ENCODE measurements at places on chromosomes 4 and X. TPM values are rescaled to one million over a fixed set of nuclear protein-coding genes. Genes with fewer than 3 reads are reported as not detected.

TMEM35A gene
- 0.04 TPM for polyA plus RNA-seq

GLOD5 gene
- polyA plus RNA-seq: not detected

GABRQ gene
- polyA plus RNA-seq: not detected

LANCL3 gene
- 0.24 TPM for polyA plus RNA-seq

USP27X gene
- polyA plus RNA-seq: 2.3 TPM

SMIM10L2A gene
- 1.2 TPM for polyA plus RNA-seq

PNMA6F gene
- not detected for polyA plus RNA-seq

CABS1 gene
- polyA plus RNA-seq: not detected

DNA sequence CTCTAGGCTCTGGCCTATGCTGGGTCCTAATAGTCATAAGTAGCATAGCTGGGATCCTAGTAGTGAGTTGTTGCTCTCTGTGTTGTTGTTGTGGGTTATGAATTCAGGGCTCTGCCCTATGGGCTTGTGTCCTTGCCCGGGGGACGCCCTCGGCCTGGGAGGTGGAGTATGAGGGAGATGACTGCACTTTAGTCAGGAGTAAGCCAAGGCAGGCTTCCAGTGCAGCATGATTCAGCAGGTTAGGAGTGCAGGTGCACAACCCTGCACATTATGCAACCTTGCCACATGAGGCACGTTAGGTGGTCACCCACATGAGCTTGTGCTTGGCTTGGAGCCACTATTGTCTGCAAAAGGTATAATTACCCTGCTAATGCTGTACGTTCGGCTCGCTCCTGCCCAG is 58.4 kb upstream of the CCDC149 start:
- DNase-seq: no peak

DNA sequence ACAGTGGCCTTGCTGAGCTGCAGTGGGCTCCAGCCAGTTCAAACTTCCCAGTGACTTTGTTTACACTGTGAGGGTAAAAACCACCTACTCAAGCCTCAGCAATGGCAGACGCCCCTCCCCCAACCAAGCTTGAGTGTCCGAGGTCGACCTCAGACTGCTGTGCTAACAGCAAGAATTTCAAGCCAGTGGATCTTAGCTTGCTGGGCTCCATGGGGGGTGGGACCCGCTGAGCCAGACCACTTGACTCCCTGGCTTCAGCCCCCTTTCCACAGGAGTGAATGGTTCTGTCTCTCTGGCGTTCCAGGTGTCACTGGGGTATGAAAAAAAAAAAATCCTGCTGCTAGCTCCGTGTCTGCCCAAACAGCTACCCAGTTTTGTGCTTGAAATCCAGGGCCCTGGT is 168.9 kb upstream of the INTU start:
- DNase-seq: no peak

GRCh38 chrX:41677183-41678060 is 11.4 kb upstream of the GPR34 start:
- no peak for DNase-seq

GRCh38 chr4:8140915-8141314 is 17.7 kb downstream of the ABLIM2 start:
- DNase-seq: no peak

DNA sequence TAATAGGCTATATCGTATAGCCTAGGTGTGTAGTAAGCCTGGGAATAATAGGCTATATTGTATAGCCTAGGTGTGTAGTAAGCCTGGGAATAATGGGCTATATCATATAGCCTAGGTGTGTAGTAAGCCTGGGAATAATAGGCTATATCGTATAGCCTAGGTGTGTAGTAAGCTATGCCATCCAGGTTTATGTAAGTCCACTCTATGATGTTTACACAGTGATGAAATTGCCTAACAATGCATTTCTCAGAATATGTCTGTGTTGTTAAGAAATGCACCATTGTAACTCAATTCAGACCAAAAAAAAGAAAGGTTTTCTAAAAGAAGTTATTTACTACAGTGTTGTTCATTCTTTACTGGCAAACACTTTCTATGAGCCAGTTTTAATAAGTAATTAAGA is 1387.2 kb downstream of the STIM2 start:
- DNase-seq: no peak

GRCh38 chr4:30720021-30720660 is at the start of gene PCDH7:
PCDH7 (plus strand) TSS chr4:30720369; CDS start chr4:30721423, 1,054 bp downstream.
- DNase-seq: peak; percentile 60

DNA sequence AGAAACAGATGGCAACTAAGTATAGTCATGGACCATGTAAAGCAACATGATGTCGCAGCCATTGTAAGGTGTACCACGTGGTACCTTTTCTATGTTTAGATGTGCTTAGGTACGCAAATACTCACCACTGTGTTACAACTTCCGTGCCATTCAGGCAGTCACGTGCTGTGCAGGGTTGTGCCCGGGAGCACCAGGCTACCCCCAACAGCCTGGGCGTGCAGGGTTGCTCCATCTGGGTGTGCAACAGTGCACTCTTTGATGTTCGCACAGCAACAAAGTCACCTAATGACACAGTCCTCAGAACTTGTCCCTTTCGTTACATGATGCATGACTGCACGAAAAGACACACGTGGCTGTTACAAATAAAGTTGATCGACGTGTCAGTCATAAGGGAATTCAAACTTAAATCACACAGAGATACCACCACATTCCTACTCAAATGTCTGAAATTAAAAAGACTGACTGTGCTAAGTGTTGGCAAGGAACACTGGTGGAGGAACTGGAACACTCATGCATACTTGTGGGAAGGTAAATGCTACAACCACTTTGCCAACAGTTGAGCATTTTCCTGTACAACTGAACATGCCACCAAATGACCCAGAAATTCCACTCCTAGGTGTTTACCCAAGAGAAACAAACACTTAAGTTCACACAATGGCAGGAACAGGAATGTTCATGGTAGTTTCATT is 24.3 kb downstream of the CPLX1 start:
- no peak for DNase-seq

- DNase-seq: no peak
Measured at GRCh38 chr4:83589279-83589678, 53.4 kb downstream of the GPAT3 start.

DNA sequence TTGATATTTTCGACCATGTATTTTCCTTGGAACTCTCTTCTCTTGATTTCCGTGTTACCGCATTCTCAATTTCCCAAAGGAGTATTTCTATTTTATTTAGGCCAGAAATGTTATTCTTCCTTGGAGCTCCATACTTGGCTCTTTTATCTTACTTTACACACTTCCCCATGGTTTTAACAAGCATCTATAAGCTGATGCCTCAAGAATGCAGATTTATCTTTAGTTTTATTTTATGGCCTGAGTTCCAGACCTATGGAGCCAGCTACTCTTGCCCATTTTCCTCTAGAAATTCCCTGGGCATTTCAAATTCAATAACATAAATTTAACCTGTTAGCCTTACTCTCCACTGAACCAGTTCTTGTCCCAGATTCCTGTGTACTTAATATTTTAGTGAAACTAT is 43.7 kb downstream of the SULT1E1 start:
- no peak for DNase-seq

- DNase-seq: no peak
Measured at GRCh38 chrX:134607523-134607922, 50.7 kb downstream of the PLAC1 start.

DNA sequence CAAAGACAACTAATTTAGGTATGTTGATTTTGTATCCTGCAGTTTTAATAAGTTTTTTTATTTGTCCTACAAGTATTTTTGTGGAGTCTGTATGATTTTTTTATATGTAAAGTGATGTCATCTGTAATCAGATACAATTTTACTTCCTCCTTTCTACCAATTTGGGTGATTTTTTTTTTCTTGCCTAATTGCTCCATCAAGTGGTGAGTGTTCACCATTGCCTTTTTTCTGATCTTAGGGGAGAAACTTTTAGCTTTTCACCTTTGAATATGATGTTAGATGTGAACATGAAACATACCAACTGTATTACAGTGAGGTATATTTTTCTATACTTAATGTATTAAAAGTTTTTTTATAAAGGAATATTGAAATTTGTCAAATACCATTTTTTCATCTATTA is 362.3 kb downstream of the PABPC4L start:
- DNase-seq: no peak

DNA sequence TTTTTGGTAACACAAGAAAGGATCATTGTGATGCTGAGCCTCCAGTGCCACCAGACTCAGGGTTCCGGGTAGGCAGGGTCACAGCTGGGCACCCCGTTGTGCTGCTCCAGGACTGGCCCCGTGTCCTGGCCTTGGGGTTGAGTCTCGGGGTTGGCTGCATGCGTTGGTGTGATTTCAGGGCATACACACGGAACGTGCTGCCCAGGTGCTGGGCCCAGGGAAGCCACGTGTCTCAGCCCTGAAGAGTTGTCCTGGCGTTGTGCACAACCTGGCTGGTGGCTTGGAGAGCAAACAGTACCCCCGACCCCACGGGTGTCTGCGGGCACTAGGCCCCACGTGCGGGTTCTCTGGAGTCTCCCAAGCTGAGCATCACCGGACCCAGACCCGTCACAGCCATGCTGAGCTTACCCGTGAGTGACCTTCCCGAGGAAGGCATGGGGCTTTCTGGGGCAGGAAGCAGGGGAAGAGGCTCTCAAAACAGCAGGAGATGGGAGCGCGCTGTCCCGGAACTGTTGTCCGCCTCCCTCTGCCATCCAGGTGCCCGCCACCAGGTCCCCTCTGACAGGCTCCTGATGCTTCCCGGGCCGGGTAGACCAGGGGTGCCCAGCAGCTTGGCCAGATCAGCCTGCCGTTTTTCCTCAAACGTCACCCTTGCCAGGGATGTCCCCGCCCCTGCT is 66.1 kb upstream of the ENPP6 start:
- no peak for DNase-seq

DNA sequence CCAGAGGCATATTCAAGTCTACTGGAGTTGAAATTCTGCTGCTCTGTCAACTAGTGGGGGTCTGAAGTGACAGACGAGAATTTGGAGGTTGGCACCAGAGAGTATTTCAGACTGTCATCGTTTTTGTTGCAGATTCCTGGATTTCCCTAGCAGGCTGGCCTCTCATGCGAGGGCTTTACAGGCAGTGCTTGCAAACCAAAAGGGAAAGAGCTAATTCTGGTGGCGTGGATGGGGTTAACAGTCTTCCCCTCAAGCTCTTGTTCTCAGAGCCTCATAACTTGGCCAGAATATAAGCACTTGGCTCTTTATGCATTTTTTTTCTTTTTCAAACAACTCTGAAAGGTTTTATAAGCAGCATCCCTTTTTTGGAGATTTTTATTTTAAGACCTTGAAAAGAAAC is at the start of gene SPARCL1:
Gene SPARCL1 (minus strand): TSS at position 190 of the 400 bp plus-strand sequence. CDS start 29,802 bp downstream, outside the sequence.
- peak; percentile 50 for DNase-seq

GRCh38 chr4:161642708-161643107 is 521.1 kb downstream of the FSTL5 start:
- DNase-seq: no peak

DNA sequence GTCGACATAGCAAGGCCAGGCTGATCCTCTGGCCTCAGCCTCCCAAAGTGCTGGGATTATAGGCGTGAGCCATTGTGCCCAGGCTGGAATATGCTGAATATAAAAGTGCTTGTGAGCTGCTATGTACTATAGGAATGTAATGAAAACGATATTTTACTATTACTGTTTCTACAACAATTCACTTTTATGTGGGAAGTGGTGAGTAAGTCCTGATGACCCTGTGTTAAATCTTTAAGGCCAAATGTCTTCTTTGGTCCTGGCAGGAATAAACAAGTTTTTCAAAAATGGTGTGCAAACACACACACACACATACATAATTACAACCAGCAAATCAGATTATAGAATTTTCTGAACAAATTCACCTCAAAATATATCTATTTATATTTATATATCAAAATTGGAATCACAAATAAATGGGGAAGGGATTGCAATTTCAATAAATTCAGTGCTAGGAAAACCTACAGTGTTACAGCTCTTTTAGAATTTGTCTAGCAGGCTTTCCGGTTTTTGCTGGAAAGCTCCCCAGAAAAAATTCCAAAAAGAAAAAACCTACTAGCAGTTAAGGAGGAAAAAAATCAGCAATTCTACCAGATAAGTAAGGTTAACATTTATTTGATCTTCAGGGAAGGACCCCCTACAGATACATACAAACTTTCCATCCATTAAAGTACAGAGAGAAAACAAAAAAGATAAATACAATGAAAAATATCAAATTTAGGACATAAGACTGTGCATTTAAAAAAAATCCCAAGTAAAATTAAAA is 17.9 kb downstream of the SMIM14 start:
- DNase-seq: no peak

DNA sequence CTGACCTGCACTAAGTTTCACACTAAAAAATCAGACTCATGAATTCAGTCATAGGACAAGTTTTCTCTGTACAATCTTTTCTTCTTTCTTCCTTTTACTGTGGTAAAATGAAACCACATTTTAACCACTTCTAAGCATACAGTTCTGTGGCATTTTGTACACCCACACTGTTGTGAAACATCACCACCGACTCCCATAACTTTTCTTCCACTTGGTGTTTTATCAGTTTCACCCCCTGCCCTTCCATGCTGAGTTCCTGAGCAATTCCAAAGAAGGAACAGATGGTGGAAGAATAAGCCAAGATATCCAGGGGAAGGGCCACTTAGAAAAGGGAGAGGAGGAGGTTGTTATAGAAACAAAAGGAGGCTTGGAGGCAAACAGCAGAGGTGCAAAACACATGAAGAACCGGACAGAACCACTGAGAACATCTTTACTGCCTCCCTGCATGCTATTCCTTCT is 22.6 kb downstream of the SLC25A4 start:
- no peak for DNase-seq

DNA sequence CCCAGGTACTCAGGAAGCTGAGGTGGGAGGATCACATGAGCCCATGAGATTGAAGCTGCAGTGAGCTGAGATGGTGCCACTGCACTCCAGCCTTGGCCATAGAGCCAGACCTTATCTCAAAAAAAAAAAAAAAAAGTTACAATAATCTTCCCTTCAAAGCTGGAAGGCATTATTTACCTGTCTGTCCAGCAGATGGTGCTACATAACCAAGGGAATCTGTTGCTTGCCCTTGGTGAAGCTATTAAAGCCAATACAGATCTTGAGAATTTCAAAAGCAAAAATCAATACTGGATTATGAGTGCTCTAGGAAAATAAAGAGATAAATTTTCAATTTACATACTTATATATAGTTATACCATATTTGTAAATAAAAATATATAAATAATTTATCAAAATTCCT is 25.9 kb downstream of the PKD2 start:
- no peak for DNase-seq

DNA sequence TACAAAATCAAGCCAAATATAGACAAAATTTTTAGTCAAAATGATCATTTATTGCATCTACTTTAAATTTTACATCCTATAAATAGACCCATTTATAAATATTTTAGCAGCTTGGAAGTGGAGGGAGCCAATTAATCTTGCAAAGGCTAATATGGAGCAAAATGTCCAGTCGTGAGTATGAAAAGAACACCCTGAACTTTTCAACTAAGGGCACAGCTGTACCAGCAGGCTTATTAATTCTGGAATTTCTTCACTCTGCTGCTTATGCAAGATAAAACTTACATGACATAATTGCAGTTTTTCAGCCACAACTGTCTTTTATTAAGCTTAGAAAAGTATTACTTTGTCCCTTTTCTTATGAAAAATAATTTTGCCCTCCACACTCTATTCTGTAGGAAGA is 22.9 kb upstream of the USP53 start:
- no peak for DNase-seq

DNA sequence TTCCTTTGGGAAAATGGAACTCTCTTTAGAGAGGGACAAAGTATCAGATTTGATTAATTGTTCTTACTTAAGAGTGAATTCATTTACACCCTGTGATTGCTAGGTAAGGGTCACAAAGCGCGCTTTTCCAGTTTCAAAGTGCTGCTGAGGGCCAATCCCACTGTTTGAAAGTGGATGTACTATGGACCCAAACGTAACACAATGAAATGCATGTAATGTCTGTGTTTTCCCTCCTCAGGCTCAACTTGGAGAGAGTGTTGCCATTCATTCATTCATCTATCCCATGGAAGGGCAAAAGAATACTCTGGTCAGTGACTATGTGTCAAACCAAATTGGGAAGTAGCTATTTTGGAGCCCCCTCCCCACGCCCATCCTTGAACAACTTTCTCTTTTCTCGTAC is 16.1 kb downstream of the IGSF1 start:
- DNase-seq: no peak

Measured in heart left ventricle (tissue), 16 donors.